Foreskin fibroblast (primary cell): ENCODE measurements at places on chromosomes 5 and 9.

DNA sequence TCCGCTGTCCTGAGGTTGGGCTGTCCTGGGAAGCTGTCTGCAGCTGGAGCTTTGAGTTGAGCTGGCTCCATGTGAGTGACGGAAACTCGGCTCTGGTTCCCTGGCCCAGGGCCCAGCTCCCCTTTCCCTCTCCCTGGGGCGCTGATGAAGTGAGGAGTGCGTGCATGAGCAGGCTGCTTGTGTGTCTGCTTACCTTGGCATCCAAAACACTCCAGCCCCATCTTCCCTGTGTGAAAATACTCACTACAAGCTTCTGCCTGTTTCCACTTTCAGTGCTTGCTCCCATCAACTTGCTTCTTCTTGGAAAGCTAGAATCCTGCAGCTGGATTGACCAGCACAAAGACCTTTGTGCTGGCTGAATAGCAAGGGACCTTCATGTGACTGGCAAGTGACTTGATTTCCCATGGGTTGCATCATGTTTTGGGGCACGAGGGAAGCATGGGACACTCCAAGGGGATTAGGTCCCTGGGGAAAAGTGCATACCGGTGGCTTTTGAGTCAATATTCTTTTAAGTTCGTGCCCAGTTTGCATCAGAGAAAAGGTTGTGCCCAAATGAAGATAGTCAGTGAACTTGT is 198.1 kb downstream of the GADD45G start:
- DNase-seq = no peak

DNA sequence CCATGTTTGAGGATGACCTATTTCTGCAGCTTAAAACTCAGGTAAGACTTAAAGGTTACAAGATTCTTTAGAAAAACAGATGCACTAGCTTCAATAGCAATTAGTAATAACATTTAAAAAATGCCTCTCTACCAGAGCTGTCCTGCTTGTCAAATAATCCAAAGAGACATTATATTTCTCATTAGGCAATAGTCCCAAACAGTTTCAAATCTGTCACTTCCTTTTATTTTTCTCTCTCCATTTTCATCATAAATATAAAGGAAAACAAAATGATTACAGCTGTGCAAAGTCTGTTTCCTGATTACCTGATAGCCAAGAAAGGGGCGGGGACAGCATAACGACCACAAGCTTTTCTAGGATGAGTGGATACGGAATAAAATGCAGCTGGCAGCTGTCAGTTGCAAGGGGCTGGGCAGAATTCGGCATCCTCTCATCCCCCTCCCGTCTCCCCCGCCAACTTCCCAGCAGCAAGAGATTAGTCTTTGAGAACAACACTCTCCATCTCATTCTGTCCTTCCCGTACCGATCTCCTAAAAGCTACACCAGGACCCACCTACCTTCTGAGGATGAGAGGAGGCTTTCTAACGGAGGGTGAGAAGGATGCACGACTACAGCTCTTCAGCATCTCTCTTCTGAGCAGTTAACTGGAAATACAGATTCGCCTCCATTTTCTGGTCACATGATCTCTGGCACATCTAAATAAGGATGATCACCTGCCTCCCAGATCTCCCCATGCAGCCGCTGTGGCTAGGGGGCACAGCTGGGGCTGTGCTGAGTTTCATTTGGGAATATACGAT is 72.5 kb upstream of the PCA3 start:
- DNase-seq = no peak

DNA sequence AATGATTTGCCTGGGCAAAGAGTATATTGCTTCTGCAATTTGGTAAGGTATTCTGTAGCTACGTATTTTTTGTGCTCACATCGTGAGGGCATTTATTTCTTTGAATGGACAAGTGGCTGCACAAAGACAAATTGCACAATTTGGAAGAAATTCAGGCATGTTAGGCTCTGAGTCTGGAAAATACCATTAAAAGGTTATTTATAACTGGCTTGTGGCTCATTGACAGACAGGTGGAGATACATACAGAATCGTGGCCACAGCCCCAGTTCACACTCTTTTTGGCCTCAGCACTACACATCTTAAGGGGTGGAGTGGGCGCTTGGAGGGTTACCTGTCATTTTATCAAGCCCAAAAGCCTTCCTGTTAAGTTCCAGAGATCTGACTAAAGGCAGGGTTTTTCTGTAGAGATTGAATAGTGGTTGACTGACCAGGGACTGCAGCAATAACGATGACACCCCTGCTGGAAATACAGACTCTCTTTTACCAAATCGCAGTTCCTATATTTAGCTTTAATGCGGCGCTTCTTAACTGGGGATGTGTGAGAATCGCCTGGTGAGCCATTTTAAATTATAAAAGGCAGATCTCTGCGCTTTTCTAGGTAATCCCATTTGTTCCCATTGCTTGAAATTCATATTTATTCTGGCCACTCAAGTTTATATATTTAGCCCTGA is 14.7 kb downstream of the MAN2A1 start:
- no peak for DNase-seq

GRCh38 chr5:147911427-147911826 is 5.1 kb upstream of the C5orf46 start:
- DNase-seq = no peak

- DNase-seq = peak; percentile 8
Observed at GRCh38 chr9:17291766-17292165, 156.9 kb downstream of the CNTLN start.
